ENCODE measurements at places on chromosomes 4 and X.
A peak's percentile ranks its signal among the peaks of the same experiment; 100 is the strongest.

DNA sequence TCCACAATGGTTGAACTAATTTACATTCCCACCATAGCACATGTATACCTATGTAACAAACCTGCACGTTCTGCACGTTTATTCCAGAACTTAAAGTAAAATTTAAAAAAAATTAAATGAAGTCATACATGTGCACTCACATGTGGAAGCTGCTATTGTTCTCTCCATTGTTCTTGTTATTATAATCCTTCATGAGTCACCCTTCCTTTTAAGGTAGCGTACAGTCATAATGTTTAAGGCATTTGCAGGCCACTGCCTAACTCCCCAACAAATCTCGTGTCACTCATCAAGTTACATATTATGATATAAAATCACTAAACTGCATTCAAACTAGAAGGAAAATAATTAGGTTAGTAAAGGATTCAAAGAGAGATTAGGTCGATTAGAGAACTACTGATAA, 63.6 kb downstream of the SLC7A11 start:
- peak; percentile 19 for DNase-seq

GRCh38 chr4:57442831-57443291, 332.7 kb upstream of the IGFBP7 start:
- DNase-seq, result peak; percentile 78

GRCh38 chr4:126553248-126553647, 1079.5 kb upstream of the INTU start:
- no peak for DNase-seq

- DNase-seq, result peak; percentile 84
Measured at GRCh38 chr4:14916554-14917297, 85.6 kb upstream of the CPEB2 start.

- no peak for DNase-seq
Measured at GRCh38 chr4:186789651-186790050, 66.0 kb upstream of the FAT1 start.

DNA sequence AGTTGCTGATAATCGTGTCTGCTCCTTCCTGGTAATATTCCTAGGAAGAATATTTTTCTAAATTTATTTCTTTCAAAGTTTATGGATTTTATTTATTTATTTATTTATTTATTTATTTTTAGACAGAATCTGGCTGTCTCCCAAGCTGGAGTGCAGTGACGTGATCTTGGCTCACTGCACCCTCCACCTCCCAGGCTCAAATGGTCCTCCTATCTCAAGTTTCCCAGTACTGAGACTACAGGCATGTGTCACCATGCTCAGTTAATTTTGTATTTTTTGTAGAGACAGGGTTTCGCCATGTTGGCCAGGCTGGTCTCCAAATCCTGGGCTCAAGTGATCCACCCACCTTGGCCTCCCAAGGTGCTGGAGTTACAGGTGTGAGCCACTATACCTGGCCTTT, 48.9 kb downstream of the PDLIM5 start:
- no peak for DNase-seq

- peak; percentile 82 for DNase-seq
Measured at GRCh38 chr4:176769514-176769913, 23.2 kb downstream of the VEGFC start.

DNA sequence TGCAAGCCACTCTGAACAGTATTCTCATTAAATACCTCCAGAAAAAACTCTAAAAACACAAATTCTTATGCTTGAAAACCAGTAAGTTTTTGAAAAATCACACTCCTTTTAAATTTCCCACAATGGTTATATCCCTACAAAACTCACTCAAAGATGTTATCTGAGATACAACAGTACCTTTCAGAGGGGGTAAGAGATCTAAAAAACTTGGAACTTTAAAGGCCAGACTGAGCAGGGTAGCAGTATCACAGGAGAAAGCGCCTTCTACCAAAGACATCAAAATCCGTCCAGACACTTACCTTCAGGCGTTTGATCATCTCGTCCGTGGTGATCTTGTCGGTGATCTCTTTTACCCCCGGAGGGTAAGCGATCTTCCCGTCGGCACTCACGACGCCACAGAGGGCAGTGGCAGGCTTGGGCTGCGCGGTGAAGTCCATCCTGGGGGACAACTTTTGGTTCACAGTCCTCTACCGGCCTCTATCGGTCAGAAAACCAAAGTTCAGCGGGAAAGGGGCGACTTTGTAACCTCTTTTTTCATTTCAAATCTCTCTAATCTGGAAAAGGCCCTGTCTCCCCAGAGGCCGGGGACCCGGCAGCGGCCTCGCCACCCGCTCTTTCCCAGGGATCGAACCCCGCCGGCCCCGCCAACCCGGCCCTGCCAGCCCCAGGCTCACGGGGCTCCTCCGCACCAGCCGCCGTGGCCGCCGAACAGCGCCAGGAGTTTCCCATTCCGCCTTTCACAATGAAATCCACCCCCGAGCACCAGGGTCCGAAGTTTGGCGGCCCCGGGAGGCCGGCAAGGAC, 1.4 kb downstream of the PDS5A start:
- DNase-seq, result peak; percentile 68

DNA sequence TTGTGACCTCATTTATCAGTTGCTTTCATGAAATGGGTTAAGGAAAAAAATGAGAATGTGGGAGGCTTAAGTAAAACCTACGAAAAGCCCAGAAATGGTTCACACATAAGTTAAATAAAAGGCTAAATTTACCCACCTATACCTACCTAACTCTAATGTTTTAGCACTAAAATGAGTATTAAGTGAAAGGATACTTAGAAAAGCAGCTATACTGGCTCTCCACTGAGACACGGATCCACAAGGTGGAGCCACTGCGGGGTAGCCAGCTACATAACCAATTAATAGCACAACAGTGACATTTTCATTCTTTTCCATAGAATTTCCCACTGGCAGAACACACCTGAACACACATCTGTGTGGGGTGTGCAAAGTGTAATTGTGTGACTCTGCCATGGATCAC, 101.9 kb downstream of the MAML3 start:
- peak; percentile 51 for DNase-seq

GRCh38 chr4:186861317-186861716, 137.7 kb upstream of the FAT1 start:
- peak; percentile 41 for DNase-seq

DNA sequence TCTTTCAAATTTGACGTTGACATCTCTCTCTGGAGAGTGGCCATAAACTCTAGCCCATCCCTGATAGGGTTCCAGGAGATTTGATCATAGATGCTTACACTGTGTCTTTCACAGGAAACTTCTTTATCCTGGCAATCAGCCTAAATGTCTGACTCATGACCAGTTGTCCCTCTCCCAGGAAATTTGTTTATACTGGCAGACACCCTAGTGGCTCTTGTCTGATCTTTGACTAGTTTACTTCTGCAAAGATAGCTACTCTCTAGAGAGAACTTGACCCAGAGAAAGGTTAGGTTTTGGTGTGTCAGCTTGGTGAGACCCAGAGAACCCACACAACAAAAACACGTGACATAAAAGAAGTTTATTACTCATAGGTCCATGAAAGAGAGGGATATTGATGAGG, 509.8 kb downstream of the CENPC start:
- DNase-seq, result peak; percentile 98

DNA sequence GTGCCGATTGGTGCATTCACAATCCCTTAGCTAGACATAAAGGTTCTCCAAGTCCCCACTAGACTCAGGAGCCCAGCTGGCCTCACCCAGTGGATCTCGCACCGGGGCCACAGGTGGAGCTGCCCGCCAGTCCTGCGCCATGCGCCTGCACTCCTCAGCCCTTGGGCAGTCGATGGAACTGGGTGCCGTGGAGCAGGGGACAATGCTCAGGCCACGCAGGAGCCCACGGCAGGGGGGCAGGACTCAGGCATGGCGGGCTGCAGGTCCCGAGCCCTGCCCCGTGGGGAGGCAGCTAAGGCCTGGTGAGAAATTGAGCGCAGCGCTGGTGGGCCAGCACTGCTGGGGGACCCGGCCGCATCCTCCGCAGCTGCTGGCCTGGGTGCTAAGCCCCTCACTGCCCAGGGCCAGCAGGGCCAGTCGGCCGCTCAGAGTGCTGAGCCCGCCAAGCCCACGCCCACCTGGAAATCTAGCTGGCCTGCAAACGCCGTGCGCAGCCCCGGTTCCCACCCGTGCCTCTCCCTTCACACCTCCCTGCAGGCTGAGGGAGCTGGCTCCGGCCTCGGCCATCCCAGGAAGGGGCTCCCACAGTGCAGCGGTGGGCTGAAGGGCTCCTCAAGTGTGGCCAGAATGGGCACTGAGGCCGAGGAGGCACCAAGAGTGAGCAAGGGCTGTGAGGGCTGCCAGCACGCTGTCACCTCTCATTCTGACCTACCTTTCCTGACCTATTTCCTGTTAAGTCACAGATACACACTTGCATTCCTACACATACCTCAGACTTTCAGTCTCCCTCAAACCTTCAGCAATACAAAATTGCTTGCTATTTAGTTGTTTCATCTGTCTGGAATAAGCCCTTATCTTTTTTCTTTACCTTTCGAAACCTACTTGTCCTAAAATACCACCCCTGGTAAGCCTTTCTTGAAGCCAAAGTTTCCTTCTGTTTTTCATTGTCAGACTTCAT, 20.7 kb downstream of the UBE2K start:
- no peak for DNase-seq

- DNase-seq, result peak; percentile 66
Measured at GRCh38 chr4:145482209-145483037, 770 bp downstream of the SMAD1 start.

GRCh38 chr4:48190839-48191238, 56.8 kb upstream of the TXK start:
- DNase-seq, result no peak

DNA sequence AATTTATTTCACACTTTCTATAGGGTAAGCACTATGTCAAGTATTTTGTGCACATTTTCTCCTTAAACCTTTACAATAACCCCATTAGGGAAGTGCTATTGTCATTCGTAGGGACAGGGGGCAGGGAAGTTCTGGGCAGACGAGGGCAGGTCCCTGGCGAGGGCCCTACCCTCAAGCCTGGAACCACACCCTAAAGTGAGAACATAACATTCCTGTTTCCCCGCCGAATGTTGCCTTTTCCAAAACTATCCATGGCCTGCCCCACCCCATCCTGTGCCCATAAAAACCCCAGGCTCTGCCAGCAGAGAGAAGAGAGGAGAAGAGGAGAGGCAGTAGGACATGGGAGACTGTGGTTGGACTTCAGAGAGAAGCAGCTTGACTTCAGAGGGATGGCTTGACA, 39.8 kb upstream of the CCKAR start:
- no peak for DNase-seq

DNA sequence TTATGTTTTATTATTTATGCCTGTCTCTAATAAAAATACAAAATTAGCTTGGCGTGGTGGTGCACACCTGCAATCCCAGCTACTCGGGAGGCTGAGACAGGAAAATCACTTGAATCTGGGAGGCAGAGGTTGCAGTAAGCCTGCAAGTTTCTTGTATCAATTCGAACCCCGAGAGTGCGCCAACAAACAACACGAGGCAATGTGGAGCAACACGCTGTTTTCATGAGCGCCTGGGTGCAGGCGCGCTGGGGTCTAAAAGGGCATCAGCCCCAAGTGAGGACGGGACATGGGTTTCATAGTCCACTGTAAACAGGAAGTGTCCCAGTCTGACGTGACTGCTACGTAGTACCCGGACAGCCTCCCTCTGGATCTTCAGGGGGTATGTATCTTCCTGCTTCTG, 1634.6 kb upstream of the AGA start:
- DNase-seq, result no peak

All from PC-3 (cell line).